ENCODE measurements at places on chromosomes 5 and 9.

DNA sequence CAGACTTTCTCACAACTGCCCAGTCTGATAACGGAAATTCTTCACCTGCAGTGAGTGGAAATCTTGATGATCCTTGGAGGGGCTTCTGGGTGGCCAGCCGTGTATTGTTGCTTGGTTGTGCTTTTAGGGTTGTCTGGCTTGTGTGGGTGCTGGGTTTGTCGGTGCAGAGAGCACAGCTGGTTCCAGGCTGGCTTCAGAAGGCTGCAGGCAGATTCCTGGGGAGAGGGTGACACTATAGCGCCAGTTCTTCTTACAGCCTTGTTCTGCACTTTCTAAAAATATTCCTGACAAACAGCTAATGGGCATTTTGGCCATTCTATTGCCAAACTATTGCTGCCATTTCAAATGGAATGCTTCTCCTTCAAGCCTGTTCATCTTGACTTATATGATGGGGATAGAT lies 99.3 kb downstream of the PDZD2 start:
- no peak for DNase-seq

DNA sequence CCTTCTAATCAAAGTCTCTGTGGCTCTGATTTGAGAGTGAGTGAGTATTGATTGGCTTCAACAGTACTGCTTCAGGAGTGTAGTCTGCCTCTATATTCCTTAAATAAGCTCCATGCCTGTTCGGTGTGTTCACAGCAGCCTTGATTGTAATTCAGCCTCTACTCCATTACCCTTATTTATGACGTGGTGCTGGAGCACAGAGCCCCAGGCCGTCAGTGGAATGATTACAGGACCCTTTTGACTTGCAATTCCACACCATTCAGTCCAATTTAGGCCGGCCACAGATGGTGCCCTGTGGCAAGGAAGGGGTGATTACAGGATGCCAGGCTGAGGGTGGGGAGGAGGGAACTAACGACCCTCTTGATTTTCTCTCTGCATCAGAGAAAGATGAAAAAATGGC lies 110.3 kb downstream of the ASTN2 start:
- no peak for DNase-seq

DNA sequence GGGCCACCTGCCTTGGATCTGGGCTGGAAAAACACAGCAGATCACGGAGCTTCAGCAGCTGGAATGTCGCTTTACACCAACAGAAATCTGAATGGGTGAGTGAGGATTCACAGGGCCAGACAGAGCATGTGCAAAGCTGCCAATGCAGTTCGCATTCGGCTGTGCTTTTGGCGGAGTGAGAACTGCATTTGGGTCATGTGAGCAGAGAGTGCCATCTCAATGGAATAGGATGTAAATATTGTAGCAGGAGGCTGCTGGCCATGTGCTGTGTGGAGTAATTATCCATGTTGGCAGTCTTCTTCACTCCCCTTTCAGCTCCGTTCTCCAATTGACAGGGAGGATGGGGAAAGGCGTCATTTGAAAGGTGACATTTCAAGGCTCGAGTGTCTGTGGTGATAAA lies at the start of gene ANKRD55:
Gene ANKRD55, minus strand, starts transcription at position 101 of the 400 bp plus-strand sequence. CDS start 417 bp downstream, outside the sequence.
- no peak for DNase-seq

DNA sequence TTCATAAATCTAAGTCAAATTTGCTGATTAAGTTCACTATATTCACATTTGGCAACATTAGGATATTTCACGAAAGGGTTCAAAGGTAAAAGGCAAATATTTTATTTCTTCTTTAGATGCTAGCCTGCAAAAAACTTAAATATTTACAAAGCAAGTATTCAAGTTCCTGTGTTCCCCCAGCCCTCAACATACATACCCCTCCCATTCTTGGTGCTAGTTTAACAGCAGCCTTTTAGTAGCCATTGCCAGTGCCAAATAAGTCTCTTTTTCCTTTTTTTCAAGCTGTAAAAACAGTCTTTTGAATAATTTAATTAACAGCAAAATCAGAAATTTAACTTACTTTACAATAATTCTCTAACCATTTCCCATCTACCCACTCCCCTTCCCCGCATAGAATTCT lies 288.5 kb upstream of the TMEM161B start:
- no peak for DNase-seq

- DNase-seq = no peak
Measured at GRCh38 chr5:167049771-167050567, 1241.5 kb upstream of the WWC1 start.

DNA sequence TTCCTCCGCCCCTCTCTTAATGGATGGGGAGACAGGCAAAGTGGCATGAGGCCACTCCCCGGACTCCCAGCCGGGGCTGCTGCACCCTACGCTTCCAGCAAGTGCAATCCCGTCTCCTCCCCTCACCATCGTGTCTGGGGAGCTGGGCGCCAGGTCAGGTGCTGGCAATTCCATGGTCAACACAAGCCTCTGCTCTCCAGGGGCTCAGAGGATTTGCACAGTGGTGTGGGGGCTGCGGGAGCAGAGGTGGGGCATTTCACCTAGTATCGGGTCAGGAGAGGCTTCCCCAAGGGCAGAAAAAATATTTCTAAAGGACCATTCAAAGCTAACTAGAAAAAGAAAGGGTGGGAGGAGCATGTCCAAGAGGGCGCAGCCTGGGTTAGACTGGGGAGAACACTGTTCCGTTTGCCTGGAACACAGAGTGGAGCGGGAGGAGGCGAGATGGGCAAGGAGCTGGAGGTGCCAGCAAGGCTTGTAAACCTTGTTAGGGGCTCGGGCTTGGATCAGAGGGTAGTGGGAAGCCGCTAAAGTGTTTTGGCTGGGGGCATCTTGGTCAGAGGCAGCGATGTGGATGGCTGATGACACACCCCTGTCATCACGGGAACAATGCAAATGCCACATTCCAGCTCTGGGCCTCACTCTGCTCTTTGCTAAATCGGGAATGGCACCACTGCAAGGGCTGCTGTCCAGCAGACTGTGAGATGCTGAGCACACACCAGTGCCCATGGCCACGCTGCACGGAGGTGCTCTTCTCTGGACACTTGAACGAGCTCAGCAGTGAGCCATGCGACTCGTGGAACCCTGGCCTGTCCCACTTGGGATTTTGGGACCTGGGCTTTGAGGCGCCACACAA lies 191.7 kb downstream of the CDK5RAP2 start:
- DNase-seq = no peak

DNA sequence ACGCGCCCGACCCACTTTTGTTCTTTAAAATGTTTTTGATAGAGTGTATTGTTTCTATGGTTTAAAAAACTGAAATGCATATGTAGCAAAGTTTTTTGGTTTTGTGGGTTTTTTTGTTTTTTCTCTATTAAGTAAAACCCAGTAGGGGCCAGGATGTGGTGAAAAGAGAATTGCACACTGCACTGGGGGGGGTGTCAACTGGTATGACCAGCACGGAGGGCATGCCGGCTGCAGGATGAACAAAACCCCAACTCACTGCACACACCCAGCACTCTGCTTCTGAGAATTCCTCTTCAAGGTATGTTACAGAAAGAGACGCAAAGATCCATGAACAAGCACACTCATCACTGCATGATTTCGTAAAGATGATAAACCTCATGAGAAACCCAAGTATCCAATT lies 75.0 kb downstream of the STK10 start:
- no peak for DNase-seq

DNA sequence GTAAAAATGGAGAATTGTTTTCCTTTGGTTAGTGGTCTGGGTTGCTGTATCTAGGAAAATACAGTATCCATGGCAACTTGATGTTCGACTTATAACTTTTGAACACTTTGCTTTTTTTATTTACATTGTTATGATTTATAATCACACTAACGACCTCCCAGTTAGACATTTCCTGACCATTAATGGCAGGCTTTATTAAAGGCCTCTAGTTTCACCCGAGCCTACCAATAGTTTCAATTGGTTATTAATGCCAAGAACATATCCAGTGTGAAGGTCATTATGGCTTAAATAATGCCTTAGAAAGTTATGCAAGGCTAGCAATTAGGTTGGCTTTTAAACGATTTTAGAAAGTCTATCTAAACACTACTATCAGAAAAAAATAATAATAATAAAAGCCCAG lies 452.0 kb downstream of the DMRTA1 start:
- no peak for DNase-seq

- no peak for DNase-seq
Measured at GRCh38 chr5:121870489-121870888, 18.8 kb downstream of the FTMT start.

- DNase-seq = no peak
Measured at GRCh38 chr9:92563116-92564100, 27.6 kb upstream of the ECM2 start.

DNA sequence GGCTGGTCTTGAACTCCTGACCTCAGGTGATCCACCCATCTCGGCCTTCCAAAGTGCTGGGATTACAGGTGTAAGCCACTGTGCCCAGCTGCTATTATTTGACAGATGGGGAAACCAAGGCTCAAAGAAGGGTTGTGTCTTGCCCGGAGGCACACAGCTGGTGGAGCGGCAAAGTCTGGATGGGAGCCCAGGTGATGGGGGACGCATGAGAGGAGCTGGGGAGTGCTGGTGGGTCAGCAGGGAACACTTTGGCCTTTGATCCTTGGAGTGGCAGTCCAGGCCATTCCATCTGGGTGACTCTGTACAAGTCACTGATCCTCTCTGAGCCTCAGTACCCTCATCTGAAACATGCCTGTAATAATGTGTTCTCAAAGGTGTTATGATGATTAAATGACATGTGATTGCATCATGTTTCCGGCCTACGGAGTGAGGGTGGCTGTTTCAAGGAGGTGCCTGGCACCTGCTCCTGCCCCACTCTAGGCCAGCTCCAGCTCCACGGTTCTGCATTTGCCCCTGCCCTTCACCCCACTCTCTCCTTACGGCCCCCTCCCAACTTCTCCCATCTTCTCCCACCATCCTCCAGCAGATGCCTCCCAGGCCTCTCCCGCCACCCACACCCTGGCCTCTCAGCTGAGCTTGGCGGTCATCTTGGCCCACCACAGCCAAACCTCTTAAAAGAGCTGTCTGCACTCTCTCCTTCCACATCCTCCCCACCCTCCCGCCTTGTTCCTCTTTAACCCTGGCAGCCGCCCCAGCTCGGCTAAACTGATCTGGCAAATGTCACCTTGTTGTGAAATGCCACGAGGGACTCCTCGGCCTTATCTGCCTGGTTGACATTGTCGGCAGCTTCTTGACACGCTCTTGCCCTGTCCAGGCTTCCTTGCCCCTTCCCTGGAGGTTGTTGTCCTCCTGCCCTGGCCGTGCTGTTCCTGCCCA lies 5.5 kb upstream of the DBN1 start:
- DNase-seq = peak; percentile 53

- DNase-seq = no peak
Measured at GRCh38 chr9:107472581-107473340, 16.8 kb downstream of the KLF4 start.

- DNase-seq = no peak
Measured at GRCh38 chr5:172438319-172438668, 16.0 kb downstream of the SH3PXD2B start.

GRCh38 chr9:96177005-96177718 lies 124.8 kb downstream of the HSD17B3 start:
- DNase-seq = peak; percentile 44

- no peak for DNase-seq
Measured at GRCh38 chr9:91805031-91805430, 145.0 kb downstream of the ROR2 start.

- DNase-seq = no peak
Measured at GRCh38 chr5:62533597-62533996, 45.0 kb upstream of the LRRC70 start.

DNA sequence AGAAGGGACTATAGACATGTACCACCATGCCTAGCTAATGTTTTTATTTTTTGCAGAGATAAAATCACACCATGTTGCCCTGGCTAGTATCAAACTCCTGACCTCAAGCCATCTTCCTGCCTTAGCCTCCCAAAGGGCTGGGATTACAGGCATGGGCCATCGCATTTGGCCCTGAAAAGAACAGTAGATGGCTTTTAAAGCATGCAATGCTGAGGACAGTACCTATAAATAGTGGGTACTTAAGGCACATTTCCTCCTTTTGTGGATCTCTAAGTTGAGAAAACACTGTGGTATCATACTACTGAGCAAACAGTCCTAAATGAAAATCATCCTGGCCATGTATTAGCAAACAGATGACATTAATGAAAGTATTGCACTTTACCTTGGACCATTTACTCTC lies 119.4 kb downstream of the TTC39B start:
- DNase-seq = no peak

GRCh38 chr5:16612007-16612406 lies 4.8 kb downstream of the RETREG1 start:
- DNase-seq = no peak

- no peak for DNase-seq
Measured at GRCh38 chr9:36407122-36407723, 7.2 kb upstream of the RNF38 start.

- DNase-seq = no peak
Measured at GRCh38 chr9:127562841-127563401, 49.2 kb upstream of the STXBP1 start.

DNA sequence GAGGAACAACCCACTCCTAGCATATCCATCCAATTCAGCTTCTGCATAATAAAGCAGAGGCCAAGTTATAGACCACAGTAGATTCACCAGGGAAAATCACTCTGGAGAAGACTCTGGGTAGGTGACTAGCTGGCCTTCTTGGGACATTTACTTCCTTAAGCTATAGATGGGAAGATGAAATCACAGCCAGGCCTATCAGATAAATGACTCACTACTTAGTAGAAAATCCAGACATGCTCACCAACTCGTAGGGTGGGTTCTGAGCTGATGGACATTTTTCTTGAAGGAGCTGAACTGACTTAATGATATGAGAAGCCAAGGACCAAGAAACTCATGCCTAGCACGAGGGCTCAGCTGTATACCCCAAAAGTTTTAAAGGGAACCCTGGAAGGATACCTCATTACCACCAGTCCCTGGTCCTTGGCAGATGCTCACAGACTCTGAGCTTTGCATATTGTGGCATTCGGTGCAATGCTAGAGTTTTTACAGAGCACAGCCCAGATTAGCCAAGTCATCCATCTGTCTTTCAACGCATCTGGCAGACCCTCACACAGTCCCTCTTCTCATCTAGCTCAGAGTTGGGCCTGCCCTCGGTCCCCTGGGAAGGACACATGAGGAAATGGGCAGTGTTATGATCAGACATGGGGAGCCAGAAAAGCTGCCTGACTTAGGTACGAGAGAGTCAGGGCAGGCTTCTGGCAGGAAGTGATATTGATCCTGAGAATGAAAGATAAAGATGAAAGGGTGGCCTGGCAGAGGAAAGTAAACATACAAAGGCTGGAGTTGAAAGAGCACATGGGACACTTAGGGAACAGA lies 15.0 kb downstream of the ACSL6 start:
- DNase-seq = no peak

DNA sequence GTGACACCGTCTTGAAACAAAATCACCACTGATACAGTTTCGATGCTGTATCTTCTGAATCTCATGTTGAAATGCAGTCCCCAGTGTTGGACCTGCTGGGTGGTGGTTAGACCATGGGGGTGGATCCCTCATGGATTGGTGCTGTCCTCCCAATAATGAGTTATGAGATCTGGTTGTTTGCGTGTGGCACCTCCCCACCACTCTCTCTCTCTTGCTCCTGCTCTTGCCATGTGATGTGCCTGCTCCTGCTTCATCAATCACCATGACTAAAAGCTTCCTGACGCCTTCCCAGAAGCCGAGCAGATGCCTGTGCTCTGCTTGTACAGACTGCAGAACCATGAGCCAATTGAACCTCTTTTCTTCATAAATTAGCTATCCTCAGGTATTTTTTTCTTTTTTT lies 15.2 kb upstream of the C5orf15 start:
- DNase-seq = no peak

GRCh38 chr5:6026766-6027406 lies 351.5 kb downstream of the MED10 start:
- no peak for DNase-seq

Data from substantia nigra (tissue), 51 donors.